ENCODE measurements at places on chromosomes 12 and 14.
A peak's percentile ranks its signal among the peaks of the same experiment; 100 is the strongest.

DNA sequence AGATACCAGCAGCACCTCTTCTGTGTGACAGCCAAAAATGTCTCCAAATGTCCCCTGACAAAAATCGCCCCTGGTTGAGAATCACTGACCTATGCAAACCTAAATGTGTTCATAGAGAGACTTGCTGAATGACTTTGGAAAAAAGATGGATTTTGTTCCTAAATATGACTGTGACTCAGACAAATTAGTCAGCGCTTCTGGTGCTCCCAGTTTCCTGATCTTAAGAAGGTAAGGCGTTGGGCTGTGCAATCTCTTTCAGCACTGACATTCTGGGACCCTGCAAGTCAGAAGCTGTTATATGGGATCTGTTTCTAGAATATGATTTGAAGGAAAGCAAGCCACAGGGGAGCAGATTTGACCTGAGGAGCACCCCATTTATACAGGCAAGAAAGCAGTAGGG, 90.6 kb upstream of the PWP1 start:
- no peak for DNase-seq

GRCh38 chr12:15268927-15269552, 47.8 kb upstream of the RERG start:
- DNase-seq: no peak

DNA sequence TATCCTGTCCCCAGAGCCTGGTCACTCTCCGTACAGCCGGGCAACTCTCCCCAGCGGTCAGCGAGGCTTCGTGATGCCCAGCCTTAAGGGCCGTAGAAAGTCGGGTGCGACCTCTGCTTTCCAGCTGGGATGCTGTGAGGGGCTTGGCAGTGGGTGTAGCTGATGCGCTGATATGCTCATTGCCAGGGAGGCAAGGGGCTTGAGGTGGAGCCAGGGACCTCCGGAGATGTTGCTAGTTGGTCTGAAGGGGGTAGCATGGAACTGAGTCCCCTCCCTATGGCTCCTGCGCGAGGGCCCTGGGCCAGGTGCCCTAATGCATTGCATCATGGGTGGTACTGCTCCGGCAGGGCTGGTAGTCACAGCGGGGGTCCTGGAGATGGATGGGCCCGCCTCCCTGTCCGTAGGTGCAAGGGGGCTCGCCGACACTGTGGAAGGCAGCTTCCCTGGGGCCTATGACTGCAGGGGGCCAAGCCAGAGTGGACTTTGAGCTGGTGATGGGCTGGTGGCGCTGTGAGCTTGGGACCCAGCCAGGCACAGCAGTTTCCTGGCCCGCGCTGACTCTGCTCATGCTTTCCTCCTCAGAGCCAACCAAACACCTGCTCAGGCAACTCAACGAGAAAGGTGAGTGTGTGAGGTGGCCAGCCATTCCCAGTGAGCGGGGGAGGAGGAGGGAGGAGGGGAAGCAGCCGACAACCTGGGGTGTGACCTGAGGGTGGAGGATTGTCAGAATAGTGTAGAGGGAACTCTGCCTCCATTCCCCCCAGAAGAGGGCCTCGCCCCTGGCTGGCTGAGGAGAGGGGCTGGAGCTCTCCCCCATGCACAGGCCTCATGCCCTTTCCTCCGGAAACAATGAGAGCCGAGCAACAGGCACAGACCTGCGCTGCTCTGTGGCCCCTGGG, 32.3 kb downstream of the PLEKHG3 start:
- DNase-seq: no peak

DNA sequence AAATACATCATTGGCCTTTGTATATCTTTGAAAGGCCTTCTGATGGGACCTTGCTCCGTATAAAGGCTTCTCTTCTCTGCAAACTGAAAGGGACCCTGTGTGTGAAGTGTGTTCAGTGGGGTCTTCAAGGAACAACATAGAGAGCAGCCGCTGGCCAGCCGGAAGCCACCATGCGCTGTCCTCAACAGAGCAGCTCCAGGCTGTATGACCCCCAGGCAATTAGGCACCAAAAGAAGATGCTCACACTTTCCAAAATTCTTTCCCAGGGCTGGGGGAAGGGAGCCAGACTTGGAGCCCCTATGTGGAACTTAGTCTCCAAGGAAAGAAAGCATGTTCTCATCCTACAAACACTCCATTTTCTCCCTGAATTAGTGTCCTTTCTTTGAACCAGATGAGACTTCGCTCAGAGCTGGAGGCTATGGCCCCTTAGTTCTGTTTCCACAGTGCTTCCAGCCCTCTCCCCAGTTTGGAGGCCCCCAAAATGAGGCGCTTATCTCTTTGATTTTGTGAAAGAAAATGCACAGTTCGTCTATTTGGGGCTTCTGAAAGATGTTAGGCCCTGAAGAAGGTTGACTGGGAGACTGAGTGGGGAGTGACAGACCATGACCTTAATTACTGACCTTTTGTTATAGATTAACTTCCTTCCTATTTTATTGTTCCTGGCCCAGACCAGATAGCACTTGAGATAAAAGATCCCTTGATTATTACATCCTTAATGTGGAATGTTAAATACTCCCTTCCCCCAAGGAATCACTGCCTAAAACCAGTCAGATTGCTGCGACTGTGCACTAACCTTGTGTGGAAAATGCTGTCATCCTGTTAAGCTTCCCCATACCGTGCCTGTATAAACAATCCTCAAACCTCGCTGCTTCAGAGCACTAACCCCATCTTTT, 128.3 kb upstream of the FGD4 start:
- DNase-seq: no peak

GRCh38 chr12:57477710-57478681, 1.7 kb downstream of the ARHGAP9 start:
- peak; percentile 31 for DNase-seq

- DNase-seq: no peak
Measured at GRCh38 chr14:65354131-65354530, 58.4 kb upstream of the FUT8 start.

DNA sequence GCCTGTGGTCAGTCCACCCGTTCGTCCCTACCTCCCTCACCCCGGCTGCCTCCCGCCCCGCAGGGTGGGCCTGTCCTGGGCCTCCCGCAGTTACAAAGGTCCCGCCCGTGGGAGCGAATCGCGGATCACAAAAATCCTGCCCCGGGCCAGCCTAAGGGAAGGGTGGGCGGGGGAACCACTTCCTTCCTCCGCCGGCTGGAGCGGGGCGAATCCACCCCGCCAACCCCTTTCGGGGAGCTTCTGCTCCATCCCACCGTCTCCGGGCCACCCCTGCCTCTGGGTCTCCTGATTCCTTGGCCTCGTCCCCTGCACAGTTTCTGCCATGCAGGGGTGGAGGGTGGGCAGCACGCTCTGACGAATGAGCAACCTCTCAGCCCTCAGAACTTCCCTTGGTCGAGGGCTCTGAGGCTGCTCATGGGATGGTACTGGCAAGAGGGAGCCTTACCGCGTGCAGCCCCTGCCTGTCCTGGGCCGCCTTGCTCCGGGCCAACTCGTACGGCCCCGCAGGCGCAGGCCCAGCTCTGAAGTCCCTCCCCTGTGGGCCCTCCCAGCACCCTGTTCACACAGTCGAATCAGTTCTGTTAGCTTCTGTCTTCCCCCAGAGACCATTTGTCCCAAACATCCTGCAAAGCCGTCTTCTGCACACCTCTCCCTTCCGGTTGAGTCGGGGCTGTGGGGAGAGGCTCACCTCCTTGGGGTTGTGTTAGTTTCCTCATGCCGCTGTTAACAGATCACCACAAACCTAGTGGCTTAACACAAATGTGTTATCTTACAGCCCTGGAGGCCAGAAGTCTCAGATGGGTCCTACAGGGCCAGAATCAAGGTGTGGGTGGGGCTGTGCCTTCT, 589 bp upstream of the HVCN1 start:
- peak; percentile 26 for DNase-seq

GRCh38 chr12:26979733-26980132, 34.5 kb downstream of the TM7SF3 start:
- DNase-seq: no peak

- no peak for DNase-seq
Measured at GRCh38 chr12:94135896-94136295, 12.5 kb upstream of the PLXNC1 start.

DNA sequence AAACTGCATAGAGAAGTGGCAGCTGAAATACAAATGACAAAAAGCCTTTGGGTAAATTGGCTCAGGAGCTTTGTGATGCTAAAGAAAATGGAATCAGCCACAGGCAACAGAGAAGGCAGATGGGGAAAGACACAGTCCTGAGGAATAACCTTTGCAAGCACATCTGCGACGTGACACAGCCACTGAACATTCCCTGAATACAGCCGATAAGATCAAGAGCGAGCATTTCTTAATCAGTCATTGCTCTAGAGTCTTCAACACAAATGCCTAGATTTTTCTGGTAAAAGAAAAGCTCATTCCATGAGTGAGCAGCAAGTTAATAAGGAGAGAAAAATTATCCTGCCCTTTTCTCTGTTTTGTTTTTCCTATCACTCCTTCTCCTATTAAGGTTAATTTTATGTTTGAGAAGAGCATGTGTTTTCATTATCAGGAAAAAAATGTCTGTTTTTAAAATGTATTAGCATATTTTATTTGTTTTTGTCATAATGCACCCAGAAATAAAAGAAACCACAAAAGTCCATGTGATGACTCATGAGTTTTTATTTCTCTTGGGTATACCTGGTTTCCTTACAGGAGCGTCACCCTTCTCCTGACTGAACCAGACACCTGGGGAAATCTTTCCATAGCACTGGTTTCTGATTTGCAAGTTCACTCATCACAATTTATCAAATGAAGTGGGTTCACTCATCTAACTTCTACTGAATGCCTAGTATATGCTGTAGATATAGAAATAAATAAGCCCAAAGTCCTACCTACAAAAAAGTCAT, 45.4 kb upstream of the PCED1B start:
- DNase-seq: no peak

DNA sequence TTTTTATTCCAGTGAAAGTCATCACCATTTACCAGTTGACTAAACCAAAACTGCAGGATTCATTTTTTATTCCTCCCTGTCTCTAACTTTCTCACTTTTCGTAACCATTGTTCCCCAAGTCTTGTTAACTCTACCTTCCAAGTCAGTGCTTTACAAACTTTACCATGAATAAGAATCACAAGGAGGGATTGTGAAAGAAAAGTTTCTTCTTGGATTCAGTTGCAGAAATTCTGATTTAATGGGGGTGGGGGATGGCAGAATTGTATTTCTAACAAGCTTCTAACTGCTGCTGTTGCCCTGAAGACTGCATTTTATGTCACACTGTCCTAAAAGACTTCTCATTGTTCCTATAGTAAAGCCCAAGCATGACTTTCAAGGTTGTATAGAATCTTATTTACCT, 5.0 kb upstream of the RAB21 start:
- DNase-seq: no peak

DNA sequence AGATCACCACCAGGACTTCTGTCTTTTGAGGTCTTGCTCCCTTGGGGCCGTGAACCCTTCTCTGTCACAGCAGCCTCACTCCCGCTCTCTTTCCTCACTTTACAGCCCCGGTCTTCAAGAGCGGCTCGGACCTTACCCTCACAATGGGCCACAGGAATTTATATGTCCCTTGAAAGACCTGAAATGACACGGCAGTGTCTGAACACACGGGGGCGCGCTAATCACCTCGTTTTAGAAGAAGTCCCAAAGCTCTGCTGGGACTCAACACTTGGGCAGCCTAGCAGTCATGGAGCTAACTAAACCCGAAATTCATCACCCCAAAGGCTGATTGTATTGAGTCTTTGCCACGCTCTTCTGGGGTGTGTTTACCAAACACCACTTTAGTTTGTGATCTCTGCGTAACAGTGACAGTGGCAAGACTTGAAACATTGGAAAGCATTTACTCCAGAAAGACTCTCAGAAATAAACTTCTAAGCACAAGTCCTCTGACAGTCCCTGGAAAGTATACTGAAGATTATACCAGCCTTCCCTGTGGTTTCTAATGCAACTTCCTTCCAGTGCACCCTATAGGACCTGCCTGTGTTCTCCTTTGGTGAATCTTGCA, 29.0 kb downstream of the SERPINA11 start:
- DNase-seq: no peak

DNA sequence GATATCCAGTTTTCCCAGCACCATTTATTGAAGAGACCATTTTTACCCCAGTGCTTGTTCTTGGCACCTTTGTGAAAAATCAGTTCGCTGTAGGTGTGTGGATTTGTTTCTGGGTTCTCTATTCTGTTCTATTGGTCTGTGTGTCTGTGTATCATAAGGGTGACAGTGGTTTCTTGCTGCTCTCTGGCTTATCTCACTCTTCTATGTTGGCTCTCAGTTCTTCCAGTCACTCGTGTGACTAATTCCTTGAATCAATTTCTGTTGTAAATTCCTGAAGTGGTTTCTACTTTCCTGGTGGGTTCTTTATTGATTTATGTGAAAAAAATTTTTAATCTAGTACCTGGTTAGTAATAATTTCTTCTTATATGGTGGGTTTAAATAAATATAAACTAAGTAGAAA, 58.3 kb downstream of the OTOGL start:
- no peak for DNase-seq

- no peak for DNase-seq
Measured at GRCh38 chr12:97168804-97169203, 261.7 kb downstream of the NEDD1 start.

GRCh38 chr14:77240336-77240915, 30.6 kb downstream of the NGB start:
- no peak for DNase-seq

DNA sequence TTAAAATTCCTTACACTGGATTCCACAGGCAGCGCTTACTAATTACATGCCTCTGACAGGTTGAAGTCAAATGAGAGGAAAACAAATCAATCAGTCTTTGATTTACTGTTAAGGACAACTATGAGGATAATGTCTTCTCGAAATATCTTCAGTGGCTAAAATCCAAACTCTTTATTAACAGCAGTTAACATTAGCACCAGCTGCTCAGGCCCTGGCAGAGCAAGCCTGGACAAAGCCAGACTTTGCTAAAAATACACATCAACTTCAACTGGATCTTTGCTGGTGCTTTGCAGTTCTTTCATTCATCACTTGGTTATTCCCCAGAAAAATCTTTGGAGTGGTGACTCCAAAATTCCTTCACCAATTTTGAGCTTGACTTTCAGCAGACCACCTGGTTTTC, 98.7 kb downstream of the HECTD4 start:
- no peak for DNase-seq

DNA sequence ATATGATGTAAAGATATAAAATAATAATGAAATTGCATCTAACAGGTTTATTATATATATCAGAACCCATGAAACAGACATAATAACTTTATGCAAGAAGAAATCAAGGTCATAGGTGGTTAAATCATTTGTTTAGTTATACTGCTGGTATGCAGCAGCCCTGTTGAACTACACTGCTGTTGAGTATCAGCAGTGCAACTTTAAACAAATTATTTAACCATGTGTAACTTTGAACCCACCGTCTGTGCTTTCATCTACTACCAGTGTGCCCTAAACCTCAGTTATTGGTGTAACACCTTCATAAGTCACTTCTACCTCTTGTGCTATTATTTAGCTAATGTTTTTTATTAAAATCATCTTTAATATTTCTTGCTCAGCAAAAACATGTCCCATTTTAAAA, 262.3 kb upstream of the CRY1 start:
- DNase-seq: no peak

DNA sequence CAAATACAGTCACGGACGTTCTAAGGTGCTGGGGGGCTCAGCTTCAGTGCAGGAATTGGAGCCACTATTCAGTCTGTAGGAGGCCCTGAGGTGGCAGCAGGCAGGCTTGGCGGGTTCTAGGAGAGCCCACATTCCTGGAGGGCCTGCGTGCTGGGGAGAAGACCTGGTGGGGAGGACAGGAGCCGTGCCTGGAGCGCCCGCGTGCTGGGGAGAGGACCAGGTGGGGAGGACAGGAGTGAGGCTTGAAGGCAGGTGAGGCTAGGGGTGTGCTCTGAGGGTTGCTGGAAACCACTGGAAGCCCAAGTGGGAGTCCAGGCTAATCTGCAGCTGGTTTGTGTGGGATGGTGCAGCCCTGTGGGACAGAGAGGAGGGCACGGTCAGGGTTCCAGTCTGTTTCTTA, 23.1 kb downstream of the RHOF start:
- no peak for DNase-seq

Measured in stimulated activated CD8-positive, alpha-beta memory T cell treated with anti-CD3 and anti-CD28 coated beads, Interleukin-7, amount 100 ng/mL, for 4 hours (primary cell).